ENCODE measurements at places on chromosomes 1 and 21.
A peak's percentile ranks its signal among the peaks of the same experiment; 100 is the strongest.

DNA sequence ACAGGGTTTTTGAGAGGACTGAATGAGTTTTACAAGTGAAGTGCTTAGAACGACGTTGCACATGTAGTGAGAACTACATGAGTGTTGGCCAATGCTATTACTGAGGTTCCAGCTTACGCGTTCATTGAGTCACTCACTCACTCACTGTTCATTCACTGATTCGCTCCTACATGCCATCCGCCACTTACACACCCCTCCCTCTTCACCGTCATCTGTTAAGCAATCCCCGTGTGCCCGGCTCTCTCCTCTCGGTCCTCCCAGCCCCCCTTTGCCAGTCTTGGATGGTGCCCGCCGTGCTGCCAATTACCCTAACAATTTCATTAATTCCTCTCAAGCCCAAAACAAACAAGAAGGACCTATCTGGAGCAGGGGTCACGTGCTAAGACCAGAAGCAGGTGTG is 27.3 kb upstream of the EPHA2 start:
- DNase-seq = no peak

DNA sequence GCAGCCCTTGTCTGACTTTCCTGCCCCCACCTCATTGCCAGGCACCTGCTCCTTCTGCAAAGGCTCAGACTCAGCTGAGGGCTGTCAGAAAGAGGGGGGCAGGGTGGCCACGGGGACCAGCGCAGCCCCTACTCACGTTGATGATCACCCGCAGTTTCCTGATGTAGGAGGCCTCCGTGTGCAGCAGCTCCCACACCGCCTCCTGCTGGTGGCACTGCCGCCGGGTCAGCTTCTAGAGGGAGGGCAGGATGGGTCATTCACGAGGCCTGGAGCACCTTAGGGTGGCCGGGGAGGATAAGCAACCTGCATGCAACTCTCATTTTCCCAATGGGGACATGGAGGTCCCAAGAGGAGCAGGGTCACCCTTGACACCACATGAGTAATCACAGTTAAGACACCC is 6.4 kb upstream of the TNFRSF25 start:
- DNase-seq = peak; percentile 74

DNA sequence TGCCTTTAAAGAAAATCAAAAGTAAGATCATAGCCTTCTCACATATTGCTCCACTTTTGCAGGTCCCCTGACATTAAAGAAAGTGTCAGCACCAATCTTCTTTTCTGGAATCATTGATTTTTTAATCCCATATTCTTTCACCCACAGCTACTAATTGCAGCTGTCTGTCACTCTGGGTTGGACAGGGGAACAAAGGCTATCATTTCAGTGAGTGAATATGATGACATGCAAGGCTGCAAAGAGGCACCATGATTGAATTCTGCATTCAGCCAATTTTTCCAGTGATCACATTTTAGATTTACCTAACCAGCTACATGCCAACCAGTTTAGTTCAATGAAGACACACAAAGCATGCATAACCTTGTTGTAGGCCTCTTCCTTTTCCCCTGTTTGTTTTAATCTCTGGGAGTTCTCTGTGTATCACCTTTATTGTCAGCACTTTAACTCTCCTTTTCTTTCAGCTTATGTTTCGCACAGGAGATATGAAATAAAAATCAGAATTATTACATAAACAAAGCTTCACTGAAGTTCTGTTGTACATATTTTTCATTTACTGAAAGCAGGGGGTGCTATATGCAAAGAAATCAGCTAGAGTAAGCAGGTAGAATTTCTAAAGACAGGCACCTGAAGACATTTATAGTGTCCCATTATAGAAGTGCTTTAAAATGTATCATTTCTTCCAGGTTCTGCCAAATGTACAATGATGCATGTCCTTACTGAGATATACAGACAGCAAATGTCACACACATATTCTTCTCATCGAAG is 584.8 kb downstream of the PLA2G4A start:
- DNase-seq = no peak

GRCh38 chr1:39957299-39958015 is 2.5 kb downstream of the MFSD2A start:
- DNase-seq = no peak

GRCh38 chr1:236144446-236145150 is 2.3 kb downstream of the GPR137B start:
- no peak for DNase-seq

GRCh38 chr1:154735804-154736168 is 127.8 kb upstream of the ADAR start:
- no peak for DNase-seq

DNA sequence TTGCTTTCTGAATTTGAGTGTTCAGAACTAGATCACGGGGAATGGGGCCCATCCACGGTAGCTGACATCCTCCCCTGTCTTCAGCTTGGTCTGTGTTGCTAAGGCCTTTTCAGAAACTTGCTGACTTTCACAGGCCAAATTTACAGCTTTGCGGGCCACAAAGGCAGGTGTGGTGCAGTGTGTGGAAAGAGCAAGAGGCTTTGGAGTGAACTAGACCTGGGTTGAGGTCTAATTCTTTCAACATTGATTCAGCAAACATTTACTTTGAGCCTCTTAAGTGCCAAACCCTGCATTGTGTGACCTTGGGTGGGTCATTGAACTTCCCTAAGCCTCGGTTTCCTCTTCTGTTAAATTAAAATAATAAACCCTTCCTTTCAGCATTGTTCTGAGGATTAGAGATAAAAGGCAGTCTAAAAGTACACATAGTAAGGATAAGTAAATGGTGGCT is 24.3 kb downstream of the STPG1 start:
- DNase-seq = no peak

DNA sequence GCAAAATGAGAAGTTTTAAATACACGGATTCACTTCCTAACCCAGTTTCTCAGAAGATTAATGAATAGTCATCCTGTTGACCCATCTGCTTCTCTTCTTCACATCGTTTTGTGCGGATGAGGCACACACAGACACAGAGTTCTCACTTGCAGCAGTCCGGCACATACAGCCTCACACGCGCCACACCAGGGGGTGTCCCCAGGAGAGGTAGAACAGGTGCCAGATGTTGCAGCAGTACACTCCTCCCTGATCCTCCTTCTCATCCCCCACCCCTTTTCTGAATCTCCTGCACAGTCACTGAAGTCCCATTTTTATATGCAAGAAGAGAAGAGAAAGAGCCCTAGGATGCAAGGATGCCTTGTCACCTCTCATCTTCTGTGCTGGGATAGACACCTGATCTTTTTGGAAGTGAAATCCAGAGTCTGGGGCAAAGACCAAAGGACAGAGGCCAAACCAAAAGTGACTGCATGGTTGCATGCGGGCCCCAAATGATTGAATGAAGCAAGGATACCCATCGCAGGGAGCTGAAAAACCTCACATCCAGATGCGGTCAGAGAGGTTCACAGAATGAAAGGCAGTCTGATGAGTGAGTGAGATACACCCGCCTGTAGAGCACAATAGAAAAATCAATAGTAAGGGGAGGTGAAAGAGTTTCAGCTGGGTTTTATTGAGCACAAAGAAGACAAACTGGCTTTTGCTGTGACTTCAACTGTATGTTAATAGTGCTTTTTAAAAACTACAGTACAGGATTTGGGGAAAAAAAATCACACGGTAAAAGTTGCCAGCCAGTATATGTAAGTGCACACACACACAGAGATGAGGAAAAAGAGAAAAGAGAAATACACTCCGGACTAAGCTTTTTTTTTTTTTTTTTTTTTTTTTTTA is 28.9 kb downstream of the PBX1 start:
- DNase-seq = no peak

DNA sequence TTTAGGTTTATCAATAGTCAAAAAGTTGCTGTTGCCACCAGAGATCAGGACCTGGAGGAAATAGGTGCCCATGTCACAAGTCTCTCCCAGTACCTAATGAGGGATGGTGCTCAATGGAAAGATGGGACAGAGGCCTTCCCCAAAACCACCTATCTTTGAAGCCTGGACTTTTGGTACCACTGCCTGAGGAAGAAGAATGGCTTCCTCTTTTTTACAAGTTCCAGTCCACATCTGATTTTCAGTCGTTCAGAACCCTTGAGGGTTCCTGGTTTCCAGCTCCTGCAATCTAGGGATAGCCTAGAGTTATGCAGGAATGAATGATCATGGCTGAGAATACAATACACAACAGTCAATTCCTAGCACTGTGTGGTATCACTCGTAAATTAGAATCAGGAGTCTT is 5.7 kb downstream of the CATSPERE start:
- DNase-seq = no peak

DNA sequence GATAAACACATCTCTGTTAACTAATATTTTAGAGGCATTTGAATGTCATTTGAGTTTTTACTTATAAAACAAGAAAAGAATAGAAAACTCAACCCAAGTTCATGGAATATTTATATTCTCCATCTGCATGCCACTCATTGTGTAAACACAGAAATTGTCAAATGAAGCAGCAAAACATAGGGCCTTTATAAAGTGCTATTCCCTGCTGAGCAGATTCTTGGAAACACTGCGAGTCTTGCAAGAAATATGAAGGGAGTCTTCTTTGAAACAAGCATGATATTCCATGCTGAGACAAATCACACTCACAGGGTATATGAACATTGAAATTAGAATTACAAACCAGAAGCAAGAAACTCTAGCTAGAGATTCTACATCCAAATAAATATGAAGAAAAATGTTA is 655.8 kb downstream of the BRINP3 start:
- no peak for DNase-seq

GRCh38 chr21:34730194-34730593 is 61.4 kb downstream of the CLIC6 start:
- no peak for DNase-seq

- DNase-seq = no peak
Measured at GRCh38 chr1:239922778-239923522, 168.7 kb upstream of the FMN2 start.

DNA sequence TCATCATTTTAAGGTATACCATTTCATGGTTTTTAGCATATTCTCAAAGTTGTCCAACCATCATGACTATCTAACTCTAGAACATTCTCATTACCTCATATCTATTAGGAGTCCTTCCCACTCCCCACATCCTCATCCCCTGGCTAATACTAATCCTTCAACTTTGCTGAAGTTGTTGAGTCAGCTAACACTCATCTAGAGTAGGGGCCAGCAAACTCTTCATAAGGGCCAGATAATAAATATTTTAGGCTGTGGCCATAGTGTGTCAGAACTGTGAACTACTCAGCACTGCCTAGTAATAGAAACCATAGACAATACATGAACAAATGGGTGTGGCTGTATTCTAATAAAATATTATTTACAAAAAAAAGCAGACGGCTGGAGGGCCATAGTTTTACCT is 43.0 kb downstream of the TOR3A start:
- no peak for DNase-seq

DNA sequence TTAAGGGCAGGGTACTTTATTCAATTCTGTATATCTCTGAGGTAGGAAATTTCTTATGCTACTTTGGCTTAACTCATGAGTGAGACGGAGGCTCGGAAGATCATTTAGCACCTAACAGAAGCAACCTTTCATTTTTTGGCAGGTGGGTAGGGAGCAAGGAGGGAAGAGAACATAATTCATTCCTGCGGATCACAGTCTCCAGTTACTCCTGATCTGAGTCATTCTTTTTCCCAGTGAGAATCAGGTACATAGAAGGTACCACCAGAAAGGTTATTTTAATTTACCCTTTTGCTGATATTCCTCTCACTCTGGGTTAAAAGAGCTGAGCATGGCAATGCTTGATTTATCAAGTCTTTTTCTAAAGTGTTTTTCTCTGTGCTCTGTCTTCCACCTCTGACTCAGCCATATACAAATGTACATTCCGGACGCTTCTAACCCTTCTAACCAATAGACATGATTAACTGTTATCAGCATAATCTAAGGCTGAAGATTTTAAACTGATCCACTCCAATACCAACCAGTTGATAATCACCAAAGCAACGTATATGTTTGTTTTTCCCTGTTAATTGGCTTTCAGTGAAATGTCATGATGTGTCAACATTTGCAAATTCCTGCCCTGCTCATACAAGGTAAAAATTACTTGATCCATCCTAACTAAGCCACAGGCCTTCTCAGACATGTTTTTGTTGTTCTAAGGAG is 271.7 kb downstream of the DUSP10 start:
- DNase-seq = no peak

GRCh38 chr21:31946231-31946630 is 73.4 kb downstream of the HUNK start:
- no peak for DNase-seq

DNA sequence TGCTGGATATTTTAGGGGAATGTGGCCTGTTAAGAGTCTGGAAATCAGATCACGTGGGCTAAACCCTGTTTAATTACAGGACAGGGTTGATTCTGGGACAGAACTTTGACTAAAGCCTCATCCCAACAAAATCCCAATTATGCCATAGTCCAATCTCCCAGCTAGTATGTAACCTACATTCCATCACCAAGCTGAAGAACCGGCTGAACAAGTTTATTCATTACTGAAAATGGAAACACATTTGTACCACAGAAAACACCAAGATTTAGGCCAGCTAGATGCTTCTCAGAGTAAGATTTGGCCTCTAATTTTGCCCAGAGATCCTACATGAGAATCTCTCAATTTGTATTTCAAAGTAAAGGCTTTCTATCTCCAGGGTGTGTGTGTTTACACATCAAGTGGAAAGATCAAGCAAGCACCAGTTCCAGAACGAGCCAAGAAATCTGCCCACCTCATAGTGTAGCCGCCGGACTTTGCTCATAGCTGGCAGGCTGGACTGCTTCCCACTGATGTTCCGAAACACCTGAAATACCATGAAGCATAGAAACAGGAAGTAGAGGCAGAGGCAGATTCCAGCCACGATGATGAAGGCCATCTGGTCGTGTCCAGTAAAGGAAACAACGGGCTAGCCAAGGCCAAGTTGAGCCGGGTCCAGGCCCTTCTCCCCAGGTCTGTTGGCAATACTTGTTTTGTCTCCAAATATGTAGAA is 86.8 kb downstream of the WLS start:
- DNase-seq = peak; percentile 63

DNA sequence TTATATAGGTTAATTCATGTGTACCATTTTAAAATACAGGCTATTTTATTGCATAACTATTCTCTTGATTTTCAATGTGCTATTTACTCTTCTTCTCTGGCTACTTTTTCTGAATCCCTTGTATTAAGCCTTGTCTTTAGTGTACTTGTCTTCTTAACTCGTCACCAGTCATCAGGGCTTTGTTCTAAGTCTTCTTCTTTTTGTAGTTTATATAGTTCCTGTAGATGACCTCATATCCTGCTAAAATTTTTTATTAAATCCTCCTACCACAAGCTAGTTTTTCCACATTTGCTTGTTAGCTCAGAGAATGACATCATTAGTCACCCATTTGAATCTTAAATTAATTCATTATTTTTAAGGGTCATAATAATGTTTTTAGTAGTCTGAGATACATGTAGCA is 1281.9 kb downstream of the KCNT2 start:
- no peak for DNase-seq

All from left colon (tissue), 2 donors.